ENCODE measurements at places on chromosomes 7 and 10.

GRCh38 chr7:137935884-137936508 is 65.9 kb downstream of the CREB3L2 start:
- DNase-seq = no peak

GRCh38 chr7:40795607-40796006 is 660.8 kb downstream of the SUGCT start:
- DNase-seq = no peak

GRCh38 chr7:115782696-115783490 is 247.7 kb downstream of the TFEC start:
- peak; percentile 1 for DNase-seq

DNA sequence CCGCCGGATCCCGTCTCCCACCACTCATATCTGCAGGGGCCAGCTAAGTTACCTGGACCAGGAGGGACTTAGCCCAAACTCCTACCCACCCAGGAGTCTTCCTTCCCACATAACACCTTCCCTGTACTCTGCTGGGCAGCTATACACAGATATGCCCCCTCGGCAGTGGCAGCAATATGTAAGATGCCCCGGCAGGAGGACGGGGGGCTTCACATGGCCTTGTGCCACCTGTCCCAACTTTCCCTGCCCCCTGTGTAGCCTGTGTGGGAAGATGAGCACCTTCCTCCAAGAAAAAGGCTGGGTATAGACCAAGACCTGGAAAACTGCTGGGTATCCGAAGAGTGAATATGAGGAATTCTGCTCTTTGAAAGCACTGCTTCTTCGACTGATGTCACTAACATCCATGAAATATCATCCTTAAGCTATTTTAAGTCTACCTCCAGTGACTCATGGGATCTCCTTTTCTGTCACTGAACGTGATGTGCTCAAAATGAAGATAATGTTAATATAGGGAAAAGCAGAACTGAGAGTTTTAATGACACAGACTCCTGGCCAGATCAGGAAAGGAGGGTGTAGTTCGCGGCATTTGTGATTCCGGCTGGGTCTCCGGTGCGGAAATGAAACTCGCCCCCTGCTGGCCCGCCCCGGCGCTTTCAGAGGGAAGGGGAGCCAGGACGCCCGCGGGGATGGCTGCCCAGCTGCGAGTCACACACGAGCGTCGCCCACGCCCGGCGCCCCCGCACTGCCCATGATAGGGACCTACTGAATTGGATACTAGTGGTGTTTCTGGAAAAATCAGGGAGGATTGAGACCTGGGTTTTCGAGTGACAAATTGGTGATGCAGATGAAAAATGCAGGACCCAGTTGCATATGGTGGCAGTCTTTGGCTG is 256.9 kb upstream of the NFE2L3 start:
- no peak for DNase-seq

- DNase-seq = no peak
Observed at GRCh38 chr7:70894799-70895198, 237.1 kb upstream of the GALNT17 start.

GRCh38 chr7:94400643-94401427 is 6.1 kb downstream of the COL1A2 start:
- no peak for DNase-seq

DNA sequence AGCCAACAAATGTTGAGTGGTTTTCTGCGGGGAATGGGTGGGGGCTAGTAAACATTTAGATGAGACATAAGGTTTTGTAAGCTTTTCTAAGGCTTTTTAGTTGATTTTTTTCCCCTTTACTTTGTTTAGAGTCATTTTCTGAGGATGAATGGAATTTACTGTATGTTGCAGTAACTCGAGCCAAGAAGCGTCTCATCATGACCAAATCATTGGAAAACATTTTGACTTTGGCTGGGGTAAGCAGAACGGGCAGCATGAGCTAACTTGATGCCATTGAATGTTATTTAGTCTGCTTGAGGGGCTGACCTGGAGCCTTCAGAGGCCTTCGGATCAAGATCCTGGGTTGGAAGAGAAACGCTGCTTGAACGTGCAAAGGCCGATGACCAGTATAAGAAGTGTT is 37.3 kb downstream of the FBH1 start:
- DNase-seq = no peak

- DNase-seq = no peak
Observed at GRCh38 chr7:36085096-36085495, 68.0 kb upstream of the EEPD1 start.

- DNase-seq = no peak
Observed at GRCh38 chr7:75531359-75531821, 39.3 kb downstream of the SPDYE5 start.

- no peak for DNase-seq
Observed at GRCh38 chr10:108070789-108071188, 906.3 kb upstream of the SORCS1 start.

DNA sequence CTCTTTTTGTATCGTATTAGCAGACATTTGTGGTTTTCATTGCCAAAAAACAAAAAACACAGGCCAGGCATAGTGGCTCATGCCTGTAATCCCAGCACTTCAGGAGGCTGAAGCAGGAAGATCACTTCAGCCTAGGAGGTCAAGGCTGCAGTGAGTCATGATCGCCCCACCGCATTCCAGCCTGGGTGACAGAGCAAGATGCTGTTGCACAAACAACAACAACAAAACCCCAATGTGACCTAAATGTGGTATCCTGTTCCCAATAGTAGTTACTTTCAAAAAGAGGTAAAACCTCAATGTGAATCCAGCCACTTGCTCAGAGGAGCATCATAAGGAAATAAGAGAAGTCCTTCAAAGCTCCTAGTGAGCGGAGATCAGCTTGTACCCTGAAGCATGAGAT is 45.8 kb upstream of the SKAP2 start:
- no peak for DNase-seq

DNA sequence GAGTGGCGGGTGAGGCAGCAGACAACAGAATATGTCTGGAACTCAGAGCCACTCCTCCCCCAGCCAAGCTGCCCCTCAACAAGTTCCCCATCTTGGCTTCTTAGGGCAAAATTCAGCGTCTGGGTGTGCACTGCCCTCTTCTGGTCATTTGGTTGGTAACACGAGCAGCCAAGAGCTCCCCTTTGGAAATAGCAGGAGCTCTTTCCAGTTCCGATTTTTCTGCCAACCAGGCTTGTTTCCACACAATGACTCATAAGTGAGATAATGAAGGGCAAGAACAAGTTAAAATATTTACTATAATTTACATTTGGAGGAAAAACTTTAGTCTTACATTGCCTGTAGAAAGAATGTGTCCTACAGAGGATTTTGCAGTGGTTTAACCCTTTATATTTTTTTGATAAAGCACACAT is 70.5 kb downstream of the ADCYAP1R1 start:
- peak; percentile 79 for DNase-seq

DNA sequence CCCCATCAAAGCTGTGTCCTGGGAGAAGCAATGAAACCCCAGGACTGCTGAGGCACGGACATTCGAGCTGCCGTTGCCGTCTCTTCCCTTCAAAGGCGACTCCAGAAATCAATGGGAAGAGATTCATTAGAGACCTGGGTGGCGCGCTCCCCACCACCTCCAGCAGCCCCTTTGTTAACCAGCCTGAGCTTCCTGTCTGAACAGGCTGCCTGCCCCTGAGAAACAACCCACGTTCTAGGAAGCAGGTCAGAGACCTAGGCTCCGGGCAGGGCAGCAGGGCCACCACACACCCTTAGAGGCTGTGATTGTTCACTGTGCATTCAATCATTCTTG is 110.9 kb upstream of the PPIF start:
- DNase-seq = no peak

DNA sequence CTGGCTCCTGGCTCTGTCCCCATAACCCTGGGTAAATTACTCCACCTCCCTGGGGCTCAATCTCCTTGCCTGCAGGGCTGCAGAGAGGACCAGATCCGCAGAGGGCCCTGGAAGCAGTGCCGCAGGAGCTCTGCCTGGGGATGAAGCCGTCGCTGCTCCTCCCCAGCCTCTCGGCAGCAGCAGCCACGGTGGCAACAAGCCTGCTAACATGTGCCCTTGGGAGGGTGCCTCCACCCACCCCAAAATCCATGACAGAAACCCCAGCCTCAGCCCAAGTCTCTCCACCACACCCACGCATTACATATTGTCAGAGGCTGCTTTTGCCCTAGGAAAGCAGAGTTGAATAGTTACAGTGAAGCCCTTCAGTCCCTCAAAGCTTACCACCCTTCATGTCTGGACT is 486.4 kb upstream of the FOXK1 start:
- no peak for DNase-seq

DNA sequence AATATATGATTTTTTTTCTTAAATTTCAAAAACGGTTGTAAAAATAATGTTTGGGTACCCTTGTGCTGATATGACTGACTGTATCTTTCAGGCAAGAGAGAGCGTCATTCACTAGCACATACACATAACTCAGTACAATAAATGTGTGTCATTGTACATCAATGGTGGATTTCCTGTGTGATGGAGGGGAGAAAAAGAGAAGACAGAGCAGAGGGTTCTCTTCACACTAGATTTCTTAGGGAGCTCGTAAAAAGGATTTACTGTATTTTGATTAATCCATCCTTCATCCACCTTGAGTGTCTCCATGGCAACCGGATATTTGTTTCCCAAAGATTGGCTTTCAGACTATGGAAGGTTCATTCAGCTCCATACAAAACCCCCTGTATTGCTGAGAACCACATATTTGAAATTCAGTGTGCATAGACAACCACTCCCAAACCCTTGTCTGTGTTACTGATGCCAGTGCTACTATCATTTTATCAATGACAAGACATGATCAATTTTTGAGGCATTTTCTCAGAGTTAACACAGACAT is 150.6 kb downstream of the AKR1D1 start:
- no peak for DNase-seq

- DNase-seq = no peak
Observed at GRCh38 chr7:16543456-16543855, 16.8 kb downstream of the LRRC72 start.

GRCh38 chr10:29713450-29713849 is 78.7 kb upstream of the SVIL start:
- DNase-seq = no peak

DNA sequence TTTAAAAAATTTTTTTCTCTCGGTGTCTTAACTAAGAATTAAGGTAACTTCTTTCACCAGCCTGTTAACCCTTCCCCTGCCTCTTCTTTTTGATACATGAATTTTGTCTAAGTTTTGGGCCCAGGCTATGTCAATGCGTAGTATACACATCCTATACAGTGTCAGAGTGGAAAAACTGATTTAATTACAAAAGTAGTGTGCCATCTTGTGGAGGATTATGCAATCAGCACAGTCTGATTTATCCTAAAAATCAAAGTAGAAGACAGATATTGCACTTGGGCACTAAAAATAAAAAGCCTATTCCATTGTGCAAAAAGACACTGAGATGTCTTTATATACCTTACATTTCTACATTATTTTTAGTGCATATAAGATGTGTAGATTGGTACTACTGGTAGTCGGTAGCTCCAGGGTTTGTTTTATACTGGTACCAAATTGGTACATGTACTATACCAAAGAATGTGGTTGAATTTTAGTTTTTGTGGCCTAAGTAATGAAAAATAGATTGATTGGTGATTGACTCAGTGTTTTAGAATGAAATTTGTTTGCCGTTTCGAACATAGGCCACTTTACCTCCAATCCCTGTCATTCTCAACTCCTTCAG is 96.6 kb downstream of the MKLN1 start:
- peak; percentile 27 for DNase-seq

DNA sequence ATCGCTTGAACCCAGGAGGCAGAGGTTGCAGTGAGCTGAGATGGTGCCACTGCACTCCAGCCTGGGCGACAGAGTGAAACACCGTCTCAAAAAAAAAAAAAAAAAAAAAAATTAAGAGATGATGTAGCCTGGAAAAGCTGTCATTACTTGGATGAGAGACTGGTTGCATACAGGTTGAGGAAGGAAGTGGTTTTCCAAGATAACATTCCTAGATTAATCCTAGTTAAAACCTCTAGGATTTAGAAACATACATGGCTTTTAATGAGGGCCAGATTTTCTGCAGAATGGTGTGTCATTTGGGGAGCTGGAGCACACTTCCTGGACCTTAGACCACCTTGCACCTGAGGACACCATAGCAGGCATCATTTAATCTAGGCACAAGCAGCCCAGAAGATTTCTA is 17.8 kb downstream of the VWA2 start:
- no peak for DNase-seq

- DNase-seq = no peak
Observed at GRCh38 chr10:92714152-92714845, 24.5 kb downstream of the HHEX start.

GRCh38 chr7:44548893-44549292 is 7.8 kb upstream of the NPC1L1 start:
- DNase-seq = no peak

GRCh38 chr7:16695621-16696237 is 49.7 kb downstream of the BZW2 start:
- DNase-seq = no peak

DNA sequence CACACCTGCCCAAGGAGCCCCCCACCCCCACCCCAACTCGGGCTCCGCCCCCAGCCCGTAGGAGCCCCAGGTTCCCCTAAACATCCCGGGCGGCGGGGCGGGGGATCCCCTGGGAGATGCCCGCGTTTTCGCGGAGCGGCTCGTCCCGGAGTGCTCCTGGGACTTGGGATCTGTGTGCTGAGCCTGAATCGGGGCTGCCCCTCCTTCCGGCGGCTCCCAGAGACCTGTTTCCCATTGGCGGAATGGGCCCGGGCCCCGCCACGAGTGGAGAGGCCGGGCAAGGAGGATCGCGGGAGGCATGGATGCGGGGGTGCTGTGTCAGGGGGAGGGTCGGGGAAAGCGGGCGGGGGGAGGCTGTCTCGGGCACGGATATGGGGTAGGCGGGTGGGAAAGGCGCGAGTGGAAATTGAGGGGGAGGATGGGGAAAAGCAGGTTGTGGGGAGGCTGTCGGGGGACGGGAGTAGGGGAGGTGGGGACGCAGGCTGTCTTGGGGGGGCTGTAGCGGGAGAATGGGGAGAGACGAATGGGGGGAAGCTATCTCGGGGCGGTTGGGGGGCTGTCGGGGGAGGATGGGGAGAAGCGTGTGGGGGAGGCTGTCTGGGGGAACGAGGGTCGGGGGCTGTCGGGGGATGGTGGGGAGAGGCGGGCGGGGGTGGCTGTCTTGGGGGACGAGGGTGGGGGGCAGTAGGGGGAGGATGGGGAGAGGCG is 572 bp upstream of the BHLHA15 start:
- no peak for DNase-seq

GRCh38 chr7:132614428-132615318 is 38.4 kb upstream of the PLXNA4 start:
- no peak for DNase-seq

DNA sequence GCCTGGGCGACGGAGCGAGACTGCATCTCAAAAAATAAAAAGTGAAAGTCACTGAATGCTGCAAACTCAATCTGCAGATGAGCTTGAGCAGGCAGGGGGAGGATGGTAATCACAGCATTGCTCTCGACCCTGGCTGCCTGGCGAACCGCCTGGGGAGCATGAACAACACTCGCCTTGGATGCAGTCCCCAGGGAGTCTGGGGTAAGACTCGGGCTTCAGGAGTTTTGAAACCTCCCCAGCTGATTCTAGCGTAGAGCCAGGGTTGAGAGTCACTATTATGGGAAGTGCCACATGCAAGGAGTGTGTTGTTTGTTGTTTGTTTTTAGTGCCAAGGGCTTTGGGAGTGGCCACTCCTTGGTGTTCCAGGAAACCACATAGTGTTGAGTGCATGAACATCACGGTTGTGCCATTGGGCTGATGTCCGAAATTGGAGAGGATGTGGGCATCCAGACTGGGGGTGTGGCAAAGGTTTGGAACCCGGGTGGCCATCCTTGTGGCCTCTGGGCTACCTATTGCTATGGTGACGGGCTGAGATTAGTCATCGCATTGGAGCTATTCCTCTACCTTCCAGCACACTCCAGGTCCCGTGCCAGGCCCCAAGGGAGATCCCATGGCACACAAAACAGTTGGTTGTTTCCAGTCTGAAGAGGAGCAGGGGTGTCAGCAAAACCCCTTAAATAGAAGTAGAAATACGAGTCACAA is 92.6 kb downstream of the RGS10 start:
- no peak for DNase-seq
